ENCODE measurements at places on chromosomes 13 and 19.

- DNase-seq = no peak
Measured at GRCh38 chr13:45487604-45488003, 22.9 kb downstream of the COG3 start.

- DNase-seq = no peak
Measured at GRCh38 chr19:29893606-29894284, 48.3 kb upstream of the URI1 start.

DNA sequence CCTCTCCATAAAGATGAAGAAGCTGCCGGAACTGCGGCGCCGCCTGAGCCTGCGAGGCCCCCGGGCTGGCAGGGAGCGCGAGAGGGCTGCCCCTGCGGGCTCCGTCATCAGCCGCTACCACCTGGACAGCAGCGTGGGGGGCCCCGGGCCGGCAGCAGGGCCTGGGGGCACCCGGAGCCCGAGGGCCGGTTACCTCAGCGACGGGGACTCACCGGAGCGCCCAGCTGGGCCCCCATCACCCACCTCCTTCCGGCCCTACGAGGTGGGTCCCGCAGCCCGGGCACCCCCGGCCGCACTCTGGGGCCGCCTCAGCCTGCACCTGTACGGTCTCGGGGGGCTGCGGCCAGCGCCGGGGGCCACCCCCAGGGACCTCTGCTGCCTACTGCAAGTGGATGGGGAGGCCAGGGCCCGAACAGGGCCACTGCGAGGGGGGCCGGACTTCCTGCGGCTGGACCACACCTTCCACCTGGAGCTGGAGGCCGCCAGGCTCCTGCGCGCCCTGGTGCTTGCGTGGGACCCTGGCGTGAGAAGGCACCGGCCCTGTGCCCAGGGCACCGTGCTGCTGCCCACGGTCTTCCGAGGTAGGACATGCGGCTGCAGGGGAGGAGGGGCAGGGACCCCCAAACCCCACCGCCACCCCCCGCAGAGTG is 2.7 kb downstream of the SYDE1 start:
- DNase-seq = no peak

DNA sequence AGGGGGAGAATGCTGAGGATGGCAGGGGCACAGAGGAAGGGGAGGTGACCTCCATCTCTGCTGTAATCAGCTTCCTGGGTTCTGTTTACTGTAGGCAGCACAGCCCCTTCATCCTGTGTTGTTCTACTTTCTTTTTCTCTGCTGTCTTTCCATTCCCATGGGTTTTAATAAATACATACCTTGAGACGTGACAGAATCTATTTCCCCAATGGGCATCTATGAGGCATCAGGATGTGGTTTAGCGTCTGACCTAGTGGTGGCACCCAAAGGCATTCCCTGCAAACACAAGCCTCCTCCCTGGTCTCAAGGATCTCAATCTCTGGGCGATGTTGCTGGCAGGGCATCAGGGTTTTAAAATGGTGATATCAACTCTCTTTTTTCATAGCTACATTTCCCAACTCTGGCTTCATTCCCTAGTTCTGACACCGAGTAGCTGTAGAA is 60.8 kb downstream of the ALOX5AP start:
- DNase-seq = no peak

- no peak for DNase-seq
Measured at GRCh38 chr13:49635599-49636433, 7.5 kb downstream of the ARL11 start.

- no peak for DNase-seq
Measured at GRCh38 chr19:52336117-52336790, at the start of gene ZNF610. Gene ZNF610, plus strand, starts transcription at chr19:52336243. Its CDS starts 12,930 bp downstream, at chr19:52349173.

DNA sequence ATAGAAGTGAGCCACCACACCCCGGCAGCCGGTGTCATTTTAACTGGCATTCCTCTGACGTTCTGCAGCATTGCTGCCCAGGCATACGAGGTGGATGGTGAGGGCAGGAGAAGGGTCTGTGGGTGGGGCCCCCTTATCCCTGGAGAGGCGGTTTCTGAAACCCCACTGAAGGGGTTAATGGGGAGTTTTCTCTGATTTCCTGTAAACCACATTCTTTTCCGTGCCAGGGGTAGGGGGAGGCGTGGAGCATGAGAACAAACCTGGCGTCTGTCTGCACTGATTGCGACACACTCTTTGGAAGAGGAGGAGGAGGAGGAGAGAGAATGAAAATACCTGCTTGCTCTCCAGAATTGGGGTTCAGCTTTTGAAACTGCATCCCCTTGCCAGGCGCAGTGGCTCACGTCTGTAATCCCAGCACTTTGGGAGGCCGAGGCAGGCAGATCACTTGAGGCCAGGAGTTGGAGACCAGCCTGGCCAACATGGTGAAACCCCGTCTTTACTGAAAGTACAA is 2.7 kb upstream of the C3 start:
- DNase-seq = no peak

- DNase-seq = no peak
Measured at GRCh38 chr19:30003866-30004265, 61.8 kb downstream of the URI1 start.

- DNase-seq = no peak
Measured at GRCh38 chr19:10876459-10877240, 5.3 kb downstream of the CARM1 start.

DNA sequence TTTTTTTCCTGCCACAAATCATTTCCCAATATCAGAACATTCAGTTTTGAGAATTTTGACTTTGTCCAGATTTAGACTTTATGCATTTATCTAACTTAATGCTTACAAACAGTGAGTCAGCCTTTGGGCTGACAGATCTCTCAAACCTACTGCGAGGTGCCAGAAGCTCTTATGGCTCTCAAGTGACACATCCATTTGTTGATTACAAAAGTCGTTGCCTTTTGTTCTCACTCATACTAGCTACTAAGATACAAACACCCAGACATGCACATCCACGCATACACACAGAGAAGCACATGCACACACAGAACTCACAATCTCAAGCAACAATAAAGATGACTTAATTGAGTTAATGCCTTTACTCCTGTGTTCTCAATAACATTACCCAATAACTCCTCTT is 1147.5 kb downstream of the DIAPH3 start:
- DNase-seq = no peak

DNA sequence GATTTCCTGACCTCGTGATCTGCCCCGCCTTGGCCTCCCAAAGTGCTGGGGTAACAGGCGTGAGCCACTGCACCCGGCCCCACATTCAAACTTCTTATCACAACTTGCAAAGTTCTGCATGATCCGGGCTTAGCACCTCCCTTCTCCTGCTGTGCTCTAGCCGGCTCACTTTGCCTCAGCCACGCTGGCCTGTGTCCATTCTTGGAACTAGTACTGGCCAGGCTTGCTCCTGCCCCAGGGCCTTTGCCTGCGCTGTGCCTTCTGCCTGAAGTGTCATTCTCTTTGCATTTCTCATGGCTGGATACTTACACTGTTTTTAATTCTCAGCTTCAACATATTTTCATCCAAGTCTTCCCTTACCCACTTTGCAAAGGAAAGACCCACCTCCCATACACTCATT is 29.9 kb downstream of the CACNG6 start:
- DNase-seq = no peak

- no peak for DNase-seq
Measured at GRCh38 chr19:3684054-3684816, 16.0 kb downstream of the PIP5K1C start.

DNA sequence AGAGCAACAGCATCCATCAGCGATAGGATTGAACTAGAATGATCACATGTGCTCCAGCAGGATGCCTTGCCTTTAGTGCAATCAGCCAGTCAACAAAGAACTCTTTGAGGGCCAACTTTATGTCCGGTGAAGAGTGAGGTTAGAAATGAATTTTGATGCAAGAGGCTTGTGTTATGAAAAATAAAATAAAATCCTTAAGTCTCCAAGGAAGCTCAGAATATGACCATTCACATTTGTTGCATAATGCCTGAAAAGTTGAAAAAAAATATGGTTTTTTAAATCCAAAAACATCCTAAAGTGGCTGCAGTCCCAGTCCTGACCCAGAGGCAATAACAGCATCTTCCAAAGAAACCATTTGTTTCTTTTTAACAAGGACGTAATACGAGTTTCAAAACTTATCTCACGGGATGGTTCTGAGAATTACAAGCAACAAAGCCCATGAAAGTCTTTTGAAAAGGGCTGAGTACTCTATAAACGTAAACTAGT is 61.3 kb downstream of the DCLK1 start:
- DNase-seq = no peak

DNA sequence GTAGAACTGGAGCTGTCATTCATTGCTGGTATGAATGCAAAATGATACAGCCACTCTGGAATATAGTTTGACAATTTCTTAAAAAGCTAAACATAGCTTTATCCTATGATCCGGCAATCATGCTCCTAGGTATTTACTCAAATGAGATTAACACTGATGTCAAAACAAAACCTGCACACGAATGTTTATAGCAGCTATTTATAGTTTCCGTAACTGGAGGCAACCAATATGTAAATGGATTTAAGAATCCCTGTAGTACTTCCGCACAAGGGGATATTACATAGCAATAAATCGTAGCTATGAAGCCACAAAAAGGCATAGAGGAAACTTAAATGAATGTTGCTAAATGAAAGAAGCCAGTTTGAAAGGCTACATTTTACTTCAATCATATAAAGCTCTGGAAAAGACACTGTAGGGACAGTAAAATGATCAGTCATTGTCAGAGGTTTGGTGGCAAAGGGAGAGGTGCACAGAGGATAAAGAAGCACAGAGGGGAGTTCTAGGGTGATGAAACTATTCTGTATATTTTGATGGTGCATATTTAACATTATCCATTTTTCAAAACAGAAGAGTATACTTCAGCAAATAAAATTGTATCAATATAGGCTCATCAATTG is 1893.0 kb upstream of the PCDH20 start:
- no peak for DNase-seq

GRCh38 chr19:32976223-32976805 is 4.3 kb downstream of the FAAP24 start:
- DNase-seq = no peak

DNA sequence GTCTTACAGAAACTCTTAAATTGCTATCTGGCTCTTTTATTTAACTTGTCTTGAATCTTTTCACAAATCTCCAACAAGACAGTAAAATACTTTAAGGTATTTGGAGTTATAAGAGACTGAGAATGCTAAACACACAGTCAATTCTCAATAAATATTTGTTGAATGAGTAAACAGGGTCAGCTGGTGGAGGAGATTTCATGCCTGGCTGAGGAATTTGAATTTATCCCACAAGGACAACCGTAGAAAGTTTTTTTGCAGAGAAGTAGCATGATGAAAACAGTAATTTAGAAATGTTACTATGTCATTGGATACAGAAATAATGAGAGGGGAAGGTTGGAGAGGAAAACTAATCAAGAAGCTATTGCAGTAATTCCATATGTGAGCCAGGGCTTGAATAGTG is 1223.7 kb downstream of the PCDH17 start:
- DNase-seq = no peak

All from vagina (tissue), 2 donors.